Stimulated activated CD8-positive, alpha-beta memory T cell treated with anti-CD3 and anti-CD28 coated beads, Interleukin-12 subunit alpha, Interleukin-12 subunit beta, amount 100 ng/mL, for 1 hour (primary cell): ENCODE measurements at places on chromosomes 5 and 9.

GRCh38 chr5:35668794-35669193, 51.1 kb downstream of the SPEF2 start:
- DNase-seq: no peak

GRCh38 chr5:100659080-100659795, 124.1 kb downstream of the FAM174A start:
- DNase-seq: no peak

GRCh38 chr9:124395826-124396225, 19.4 kb downstream of the PSMB7 start:
- no peak for DNase-seq

GRCh38 chr5:103472265-103472664, 90.3 kb downstream of the NUDT12 start:
- no peak for DNase-seq

DNA sequence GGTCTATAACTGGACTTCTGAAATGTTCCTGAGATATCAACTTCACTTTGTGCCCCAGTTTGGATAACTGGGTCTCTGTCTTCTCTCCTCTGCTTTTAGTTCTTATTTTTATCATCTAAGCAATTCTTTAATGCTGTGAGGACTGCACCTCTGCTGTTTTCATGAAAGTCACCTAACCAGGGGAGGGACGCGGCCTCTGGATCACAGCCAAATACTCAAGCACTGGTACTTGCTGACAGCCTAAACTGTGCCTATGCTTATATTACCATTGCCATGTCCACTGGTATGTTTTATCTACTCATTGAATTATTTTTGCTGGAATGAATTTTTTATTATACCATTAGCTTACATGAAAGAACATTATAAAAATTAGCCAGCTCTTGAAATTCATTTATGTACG, 674.0 kb downstream of the DMRTA1 start:
- no peak for DNase-seq

- no peak for DNase-seq
These were observed 483.0 kb downstream of the SEMA5A start for GRCh38 chr5:9062873-9063272.

- DNase-seq: no peak
These were observed 5.8 kb downstream of the POU4F3 start for GRCh38 chr5:146344155-146345118.

- DNase-seq: no peak
These were observed 70.4 kb upstream of the SLC1A3 start for GRCh38 chr5:36535859-36536615.

- DNase-seq: no peak
These were observed 91.3 kb upstream of the SLC25A48 start for GRCh38 chr5:135743181-135743580.

DNA sequence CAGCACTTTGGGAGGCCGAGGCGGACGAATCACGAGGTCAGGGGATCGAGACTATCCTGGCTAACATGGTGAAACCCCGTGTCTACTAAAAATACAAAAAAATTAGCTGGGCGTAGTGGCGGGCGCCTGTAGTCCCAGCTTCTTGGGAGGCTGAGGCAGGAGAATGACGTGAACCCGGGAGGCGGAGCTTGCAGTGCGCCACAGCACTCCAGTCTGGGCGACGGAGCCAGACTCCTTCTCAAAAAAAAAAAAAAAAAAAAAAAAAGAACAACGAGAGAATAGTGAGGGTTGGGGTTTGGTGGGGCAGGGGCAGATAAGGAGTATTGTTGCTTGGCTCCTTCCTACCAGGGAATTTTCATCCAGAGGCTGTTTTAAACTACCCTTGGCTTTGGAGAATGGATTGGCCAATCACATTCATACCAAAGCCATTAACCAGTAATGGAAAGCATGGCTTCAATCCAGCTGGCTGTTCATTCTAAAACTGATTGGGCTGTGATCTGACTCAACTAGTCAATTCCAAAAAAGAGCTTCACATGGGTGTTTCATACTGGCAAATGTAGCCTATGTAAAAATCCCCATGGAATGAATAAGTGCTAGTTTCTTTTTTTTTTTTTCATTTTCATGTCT, 64.4 kb downstream of the PLCXD3 start:
- no peak for DNase-seq

- no peak for DNase-seq
These were observed 106.3 kb downstream of the ROR2 start for GRCh38 chr9:91843623-91844148.

DNA sequence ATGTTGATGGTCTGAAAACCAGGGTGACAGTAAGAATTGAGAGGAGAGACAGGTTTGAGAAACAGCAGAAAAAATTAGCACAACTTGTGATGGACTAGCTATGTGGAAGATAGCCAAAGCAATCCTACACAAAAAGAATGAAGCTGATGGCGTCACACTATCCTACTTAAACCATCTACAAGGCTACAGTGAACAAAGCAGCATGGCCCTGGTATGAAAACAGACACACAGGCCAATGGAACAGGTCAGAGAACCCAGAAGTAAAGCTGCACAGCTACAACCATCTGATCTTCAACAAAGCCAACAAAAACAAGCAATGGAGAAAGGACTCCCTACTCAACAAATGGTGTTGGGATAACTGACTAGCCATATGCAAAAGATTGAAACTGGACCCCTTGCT, 7.5 kb upstream of the UBE2R2 start:
- no peak for DNase-seq

DNA sequence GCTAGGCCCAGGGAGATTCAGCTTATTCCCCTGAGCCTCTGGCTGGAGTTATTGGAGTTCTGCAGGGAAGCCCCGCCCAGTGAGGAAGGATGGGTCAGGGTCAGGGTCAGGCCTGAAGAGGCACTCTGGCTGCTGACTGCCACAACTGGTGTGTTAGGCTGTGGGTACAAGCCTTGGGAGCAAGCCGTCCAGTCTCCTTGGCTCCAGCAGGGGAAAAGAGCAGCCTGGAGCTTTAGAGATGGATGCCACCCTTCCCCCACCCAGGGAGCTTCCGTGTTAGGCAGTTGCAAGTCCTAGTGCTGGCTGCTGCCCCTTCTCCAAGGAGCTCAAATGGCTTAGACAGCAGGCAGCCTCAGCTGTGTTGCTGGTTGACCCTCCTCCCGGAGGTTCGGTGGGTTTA, 34.4 kb upstream of the TAF11L2 start:
- no peak for DNase-seq

DNA sequence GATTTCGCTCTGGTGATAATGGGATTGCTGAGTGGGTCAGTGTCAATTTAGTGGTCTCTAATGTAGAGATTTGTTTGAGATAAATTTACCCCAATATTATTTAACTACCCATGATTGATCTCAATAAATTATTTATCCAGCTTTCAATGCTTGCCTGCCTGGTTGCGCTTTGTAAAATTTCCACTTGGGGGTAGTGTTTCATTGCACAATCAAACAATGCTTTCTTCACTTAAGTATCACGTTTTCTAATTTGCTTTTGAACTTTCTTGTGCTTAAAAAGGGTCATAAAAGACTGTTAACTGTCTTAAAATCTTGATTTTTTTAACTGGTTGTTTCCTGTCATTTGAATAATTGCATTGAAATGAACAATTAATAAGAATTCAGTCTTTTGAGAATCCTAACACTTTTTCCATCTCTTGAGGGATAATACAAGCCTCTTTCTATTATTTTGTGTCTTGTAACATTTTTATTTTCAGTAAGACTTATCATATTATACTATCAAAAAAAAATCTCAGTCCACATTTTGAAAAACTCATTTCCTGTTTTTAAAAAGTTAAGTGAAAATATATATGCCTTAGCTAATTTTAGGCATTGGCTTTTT, 18.7 kb downstream of the HSD17B4 start:
- DNase-seq: no peak

- DNase-seq: no peak
These were observed 1.1 kb downstream of the EPB41L4B start for GRCh38 chr9:109319626-109320241.

DNA sequence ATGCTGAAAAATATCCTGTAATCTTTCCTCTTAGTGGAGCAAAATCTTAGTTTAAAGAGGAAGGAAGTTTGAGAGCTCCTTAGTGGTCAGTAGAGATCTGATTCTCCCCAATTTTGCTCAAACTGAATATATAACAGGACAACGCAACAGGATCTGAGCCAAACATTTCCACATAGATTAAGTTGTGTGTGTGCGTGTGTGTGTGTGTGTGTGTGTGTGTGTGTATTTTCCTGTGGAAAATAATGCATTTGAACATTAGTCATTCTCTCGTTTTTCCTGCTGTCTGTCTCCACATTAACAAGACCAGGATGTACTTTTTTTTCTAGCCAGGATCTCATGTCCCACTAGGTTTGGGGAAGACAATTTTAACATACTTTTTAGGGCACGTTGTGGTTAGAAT, 312.1 kb upstream of the CDH18 start:
- DNase-seq: no peak

DNA sequence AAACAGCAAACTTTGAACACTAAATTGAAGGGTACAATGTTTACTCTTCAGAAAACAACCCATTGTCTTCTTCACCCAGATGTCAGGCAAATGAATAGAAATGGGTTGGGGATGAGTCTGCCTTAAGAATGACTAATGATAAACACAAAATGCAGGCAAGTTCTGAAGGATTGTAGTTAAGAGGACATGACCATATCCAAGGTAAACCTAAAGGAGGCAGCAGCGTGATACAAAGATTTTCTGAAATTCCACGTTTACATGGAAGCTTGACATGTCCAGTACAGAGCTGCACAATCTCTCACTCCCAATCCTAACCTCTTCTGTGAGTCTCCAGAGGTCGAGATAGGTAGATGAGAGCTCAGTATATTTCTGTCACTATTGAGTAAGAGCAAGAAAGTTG, 1263.2 kb upstream of the CDH6 start:
- DNase-seq: no peak

GRCh38 chr5:153096381-153096780, 394.1 kb upstream of the GRIA1 start:
- no peak for DNase-seq

DNA sequence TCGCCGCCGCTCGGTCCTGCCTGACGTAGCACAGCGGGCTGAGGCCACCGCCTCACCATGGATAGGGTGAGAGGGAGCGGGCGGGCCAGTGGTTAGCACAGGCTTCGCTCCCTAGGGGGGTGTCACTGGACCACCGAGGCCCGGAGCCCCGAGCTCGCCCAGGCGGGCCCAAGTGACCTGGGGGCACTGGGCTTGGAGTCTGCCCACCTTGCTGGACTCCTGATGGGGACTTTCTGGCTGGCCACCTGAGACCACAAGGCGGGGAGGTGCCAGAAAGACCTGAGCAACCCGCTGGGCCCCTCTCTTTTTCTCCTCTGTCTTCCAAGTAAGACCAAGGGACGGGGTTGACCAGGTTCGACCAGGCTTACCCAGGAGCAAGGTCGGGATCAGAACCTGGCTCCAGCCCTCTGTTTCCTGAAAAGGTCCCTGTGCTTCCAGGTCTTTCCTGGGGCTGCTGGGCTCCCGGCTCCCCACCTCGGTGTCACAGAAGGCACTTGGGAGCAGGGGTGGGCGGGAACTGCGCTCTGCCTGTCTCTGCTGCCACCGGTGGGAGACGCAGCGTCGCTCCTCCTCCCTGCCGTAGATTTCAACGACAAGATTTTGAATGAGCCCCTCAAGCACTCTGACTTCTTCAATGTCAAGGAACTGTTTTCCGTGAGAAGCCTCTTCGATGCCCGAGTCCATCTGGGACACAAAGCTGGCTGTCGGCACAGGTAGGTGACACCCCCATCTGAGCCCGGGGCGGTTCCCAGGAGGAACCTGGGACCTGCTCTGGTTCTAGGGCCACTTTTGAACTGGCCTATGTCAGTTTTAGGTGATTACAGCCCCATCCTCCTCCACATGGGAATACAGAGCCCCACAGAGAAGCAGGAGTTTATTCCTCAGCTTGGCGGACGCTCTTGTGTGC, 1.0 kb downstream of the MRPS2 start:
- no peak for DNase-seq

GRCh38 chr5:118687661-118688621, 300.4 kb downstream of the DTWD2 start:
- no peak for DNase-seq

- DNase-seq: no peak
These were observed 7.0 kb upstream of the SUB1 start for GRCh38 chr5:32578363-32578762.

- no peak for DNase-seq
These were observed 8.7 kb downstream of the PCDH1 start for GRCh38 chr5:141869514-141869913.

- DNase-seq: no peak
These were observed 182.8 kb upstream of the SLC27A6 start for GRCh38 chr5:128782446-128782845.

GRCh38 chr9:16303506-16303905, 567.0 kb downstream of the BNC2 start:
- DNase-seq: no peak

DNA sequence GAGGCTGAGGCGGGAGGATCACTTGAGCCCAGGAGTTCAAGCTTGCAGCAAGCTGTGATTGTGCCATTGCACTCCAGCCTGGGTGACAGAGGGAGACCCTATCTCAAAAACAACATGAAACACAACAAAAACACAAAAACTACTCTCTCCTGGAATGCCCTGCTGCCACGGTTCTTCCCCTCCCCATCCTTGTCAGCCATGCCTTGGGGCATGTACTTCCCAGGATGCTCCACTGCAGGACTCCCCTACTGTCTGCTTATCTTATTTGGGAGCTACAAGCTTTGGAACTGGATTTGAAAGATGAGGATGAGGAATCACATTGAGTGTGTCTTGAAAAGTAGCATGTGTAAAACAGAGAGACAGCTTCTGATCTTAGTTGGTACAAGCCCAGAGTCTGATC, 40.1 kb upstream of the KIAA1958 start:
- DNase-seq: no peak

DNA sequence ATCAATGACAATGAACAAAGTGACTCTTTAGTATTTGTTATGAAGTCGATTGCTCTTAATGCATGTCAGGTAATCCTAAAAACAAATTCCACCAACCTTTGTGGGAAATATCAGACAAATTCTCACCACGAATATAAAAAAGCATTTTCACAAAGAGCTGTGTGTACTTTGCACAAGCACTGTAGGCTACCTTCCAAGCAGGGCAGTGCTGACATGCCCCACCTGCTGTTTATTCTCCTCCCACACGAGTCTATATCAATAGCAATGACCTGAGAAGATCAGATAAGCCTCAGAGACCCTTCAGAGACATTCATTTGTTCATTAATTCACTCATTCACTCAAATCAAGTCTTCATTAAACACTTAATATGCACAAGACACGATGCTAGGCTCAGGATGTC, 469.1 kb downstream of the ZSWIM6 start:
- no peak for DNase-seq

DNA sequence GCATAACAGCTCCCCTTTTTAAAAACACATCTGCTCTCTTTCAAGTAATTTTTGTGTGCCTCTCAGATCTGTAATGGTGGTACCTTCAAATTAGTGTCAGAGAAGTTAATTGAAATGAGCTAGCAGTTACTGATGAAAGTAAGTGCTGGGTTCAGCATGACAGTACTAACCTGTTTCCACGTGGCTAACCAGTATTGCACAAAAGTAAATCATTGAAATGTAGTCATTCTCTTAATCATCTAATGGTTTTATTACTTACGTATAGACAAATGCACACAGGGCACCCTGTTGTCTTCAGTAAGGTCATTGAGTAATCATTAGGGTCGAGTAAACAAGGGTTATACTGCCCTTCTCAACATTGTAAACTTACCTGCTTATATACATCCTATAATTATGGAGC, 157.8 kb upstream of the PRR16 start:
- DNase-seq: no peak

- no peak for DNase-seq
These were observed 528.8 kb downstream of the CSNK1G3 start for GRCh38 chr5:124040799-124041198.

- no peak for DNase-seq
These were observed 762 bp upstream of the TCOF1 start for GRCh38 chr5:150356575-150357294.

GRCh38 chr5:76617675-76618074, 5.5 kb downstream of the F2RL2 start:
- no peak for DNase-seq

GRCh38 chr5:958701-959571, 49.7 kb upstream of the NKD2 start:
- no peak for DNase-seq
